ENCODE measurements at places on chromosomes 5 and 9. TPM values are rescaled to one million over a fixed set of nuclear protein-coding genes. Genes with fewer than 3 reads are reported as not detected.

DNA sequence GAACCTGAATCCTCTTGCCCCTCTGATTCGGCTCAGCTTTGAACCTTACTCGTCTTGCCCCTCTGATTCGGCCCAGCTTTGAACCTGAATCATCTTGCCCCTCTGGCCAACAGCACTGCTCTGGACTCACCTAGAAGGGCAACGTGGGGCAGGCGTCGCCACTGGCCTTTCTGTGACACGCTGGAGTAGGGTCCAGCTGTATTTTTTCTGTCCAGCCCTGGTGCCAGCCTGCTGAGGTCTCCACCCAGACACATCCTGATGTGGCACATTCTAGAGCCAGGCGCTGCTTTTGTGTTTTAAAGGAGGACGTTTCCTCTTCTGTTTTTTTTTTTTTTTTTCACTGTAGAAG lies 15.2 kb upstream of the CPEB4 start:
- no peak for DNase-seq

GRCh38 chr5:133496631-133497030 lies 115.7 kb downstream of the FSTL4 start:
- DNase-seq = no peak

- no peak for DNase-seq
These were observed 286.7 kb downstream of the NR3C1 start for GRCh38 chr5:143116814-143117213.

DNA sequence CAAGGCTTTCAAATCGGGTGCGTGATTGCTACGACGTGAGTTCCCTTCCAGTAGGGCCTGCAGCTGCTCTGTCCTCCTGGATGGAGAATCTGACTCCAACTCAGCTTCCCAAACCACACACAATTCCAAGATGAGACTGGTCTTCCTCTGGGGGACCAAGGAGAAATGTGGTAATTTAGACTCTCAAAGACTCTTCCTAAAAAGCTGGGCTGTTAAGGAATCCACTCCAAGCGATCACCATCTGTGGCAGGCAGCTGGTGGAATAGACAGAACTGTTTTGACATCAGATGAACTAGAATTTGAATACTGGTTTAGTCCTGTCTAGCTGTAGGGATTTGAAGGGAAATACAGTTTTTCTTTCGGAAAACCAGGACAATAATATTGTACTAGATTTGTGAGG lies 130.7 kb upstream of the KLF4 start:
- no peak for DNase-seq

- no peak for DNase-seq
These were observed 18.5 kb downstream of the ZNF366 start for GRCh38 chr5:72488756-72489155.

DNA sequence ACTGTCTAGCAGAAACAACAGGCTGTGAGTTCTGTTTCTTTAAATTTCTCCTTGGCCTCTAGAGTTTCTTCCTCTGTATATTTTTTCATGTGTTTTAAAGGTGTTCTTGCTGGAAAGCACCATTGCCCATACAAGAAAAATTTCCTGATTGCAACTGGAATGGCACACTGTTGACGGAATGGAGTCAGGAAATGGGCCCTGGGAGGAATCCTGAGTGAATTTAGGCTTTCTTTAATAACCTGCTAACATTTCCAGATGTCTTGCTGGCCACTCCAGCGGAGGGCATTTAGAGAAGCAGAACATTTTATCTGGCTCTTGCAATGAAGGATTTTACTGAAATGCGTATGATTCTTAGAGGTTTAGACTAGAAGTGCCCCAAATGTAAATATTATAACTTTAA lies 736.3 kb downstream of the TAF11L14 start:
- no peak for DNase-seq

DNA sequence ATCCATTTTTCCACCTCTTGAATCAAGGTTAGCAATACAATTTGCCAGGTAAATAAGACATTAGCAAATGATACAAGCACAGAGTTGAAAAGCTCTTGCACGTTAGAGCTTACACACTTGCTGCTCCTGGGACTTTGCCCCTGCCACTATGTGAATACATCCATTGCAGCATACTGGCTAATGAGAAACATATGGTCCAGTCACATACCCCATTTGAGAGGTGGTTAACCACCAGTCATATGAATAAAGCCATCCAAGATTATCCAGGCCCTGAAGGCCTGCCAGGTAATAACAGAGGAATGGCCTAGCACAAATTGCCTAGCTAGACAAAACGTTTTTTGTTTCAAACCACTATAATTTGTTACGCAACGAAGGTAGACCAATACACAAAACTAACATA lies 45.8 kb upstream of the FTMT start:
- no peak for DNase-seq

GRCh38 chr5:113262674-113263073 lies 172.1 kb downstream of the TSSK1B start:
- no peak for DNase-seq

- no peak for DNase-seq
These were observed 20.2 kb downstream of the ADAMTS6 start for GRCh38 chr5:65461490-65461889.

DNA sequence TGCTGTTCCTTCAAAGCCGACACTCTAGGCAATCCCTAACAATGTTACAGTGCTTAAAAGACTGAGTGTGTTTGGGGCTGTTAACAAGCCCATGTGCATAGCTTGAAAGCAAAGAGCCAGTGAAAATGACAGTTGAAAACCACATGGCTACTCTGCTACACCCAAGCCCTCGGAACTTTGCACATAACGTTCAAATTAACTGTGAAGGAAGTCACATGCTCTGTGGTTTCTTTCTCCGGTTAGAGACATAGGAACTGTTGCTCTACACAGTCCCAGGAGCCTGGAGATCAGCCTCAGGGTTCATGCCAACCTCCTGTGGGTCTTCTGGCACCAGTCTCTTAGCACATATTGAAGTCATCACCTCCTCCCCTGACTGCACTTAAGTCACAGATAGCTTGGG lies 51.1 kb downstream of the C9orf152 start:
- no peak for DNase-seq

GRCh38 chr5:111070272-111071134 lies 1.0 kb upstream of the TSLP start:
- no peak for DNase-seq

DNA sequence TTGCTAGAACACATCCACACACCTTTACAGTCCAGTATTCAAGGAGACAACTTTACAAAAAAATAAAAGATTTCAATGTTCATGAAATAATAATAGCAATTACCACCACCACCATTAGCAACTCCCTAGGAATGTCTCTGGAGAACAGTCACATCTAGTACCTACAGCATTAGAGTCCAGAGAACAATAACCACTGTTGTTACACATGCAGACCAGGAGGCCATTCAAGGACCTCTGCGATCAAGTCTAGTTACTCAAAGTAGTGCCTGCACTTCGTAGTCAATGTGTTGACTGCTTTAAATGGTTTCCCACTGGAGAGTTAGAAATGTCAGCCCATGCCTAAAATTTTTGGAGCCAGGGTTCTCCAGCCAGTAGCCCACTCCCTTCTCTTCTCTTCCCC lies 244.4 kb downstream of the DEPDC1B start:
- DNase-seq = no peak

DNA sequence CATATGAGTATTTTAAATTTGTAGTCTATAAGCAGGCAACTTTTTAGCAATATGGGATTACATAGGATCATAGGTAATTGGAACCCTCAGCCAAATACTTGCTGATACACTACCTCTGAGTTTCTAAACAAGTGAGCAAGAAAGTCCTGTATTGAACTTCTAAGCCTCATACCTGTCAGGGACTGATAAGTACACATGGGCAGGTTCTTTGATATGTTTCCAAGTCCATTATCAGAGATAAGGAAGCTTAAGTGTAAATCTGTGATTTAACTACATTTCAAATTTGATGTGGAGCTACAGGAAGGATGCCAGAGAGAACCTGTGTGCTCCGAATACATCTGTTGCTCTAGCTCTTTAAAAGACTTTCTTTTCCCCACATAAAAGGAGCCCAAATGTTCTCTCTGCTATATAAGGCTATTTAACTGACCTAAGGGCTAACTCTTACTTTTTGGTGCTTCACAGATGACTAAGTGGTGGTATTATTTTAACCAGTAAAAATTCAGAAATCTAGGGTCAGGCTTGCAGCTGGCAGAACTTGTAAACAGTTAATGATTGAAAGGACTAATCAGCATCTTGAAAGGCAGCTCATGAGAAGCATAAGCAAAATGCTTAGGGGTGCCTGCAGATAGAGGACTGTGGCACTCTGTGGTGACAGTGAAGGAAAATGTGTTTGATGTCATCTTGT lies 228.6 kb downstream of the NR3C1 start:
- peak; percentile 61 for DNase-seq

DNA sequence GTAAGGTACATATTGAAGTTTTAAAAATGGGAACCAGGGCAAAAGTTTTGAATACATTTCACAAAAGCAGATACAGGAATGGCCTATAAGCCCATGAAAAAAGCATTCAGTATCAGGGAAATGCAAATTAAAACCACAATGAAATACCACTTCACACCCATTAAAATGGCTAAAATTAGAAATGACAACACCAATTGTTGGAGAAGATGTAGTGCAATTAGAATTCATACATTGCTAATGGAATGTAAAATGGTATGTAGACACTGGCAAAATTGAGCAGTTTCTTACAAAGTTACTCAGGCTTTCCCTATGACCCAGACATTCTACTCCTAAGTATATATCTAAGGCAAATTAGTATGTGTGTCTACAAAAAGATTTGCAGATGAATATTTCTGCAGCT lies 34.2 kb downstream of the CDC14B start:
- DNase-seq = no peak

DNA sequence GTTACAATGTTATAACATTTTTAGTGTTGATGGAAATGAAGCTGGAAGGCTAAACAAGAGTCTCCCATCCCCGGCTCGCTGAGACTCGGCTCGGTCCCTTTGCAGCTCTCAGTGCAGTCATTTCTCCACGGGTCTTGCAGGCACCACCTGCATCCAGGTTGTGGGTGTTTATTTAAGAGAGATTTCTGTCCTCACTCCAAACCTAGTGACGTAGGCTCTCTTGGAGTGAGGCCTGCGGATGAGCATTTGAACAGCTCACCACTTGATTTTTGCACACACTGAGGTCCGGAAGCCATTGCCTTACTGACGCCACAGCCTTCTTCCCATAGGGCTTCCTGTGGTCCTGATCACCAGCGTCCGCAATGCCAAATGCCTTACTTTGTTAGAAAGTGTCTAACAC lies 197.7 kb upstream of the OTULINL start:
- DNase-seq = no peak

DNA sequence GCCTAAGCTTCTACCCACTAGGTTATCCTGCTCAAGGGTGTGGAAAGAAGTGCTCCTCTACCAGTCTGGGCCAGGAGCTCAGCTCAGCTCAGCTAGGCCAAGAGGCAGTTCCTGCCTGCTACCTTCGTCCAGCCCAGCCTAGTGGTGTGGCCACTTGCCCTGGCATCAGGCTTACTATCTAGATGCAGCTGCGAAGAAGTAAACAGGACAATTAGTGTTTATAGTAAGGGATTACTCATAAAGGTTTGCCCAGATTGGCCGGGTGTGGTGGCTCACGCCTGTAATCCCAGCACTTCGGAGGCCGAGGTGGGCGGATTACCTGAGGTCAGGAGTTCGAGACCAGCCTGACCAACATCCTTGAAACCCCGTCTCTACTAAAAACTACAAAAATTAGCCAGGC lies 12.8 kb upstream of the SPATA24 start:
- DNase-seq = no peak

DNA sequence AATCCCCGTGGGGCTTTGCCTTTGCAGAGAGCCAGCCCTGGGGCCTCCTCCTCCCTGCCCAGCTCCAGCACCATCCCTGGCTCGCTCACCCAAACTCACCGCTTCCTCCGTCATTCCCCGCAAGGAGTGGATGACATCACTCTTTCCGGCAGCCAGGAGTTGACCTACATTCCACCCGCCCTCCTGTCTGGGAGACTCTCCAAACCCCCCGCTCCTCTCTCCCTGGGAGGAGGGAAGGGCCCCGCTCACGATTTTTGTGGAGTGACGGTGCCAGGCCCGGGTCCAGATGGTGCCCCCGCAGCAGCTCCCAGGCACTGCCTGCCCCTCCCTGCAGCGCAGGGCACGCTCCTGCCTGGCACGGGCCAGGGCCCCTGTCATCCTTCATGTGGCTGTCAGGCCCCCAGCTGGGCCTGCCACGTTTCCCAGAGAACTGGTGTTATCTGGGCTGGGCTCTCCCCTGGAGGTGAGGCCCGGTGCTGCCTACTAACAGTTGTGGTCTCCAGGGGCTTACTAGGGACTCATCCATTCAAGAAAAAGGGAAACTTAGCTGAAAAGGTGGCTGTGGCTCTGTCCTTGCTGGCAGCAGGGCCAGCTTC lies 52.3 kb downstream of the NTNG2 start:
- no peak for DNase-seq

GRCh38 chr9:79256691-79257213 lies 315.0 kb upstream of the TLE4 start:
- peak; percentile 93 for DNase-seq

DNA sequence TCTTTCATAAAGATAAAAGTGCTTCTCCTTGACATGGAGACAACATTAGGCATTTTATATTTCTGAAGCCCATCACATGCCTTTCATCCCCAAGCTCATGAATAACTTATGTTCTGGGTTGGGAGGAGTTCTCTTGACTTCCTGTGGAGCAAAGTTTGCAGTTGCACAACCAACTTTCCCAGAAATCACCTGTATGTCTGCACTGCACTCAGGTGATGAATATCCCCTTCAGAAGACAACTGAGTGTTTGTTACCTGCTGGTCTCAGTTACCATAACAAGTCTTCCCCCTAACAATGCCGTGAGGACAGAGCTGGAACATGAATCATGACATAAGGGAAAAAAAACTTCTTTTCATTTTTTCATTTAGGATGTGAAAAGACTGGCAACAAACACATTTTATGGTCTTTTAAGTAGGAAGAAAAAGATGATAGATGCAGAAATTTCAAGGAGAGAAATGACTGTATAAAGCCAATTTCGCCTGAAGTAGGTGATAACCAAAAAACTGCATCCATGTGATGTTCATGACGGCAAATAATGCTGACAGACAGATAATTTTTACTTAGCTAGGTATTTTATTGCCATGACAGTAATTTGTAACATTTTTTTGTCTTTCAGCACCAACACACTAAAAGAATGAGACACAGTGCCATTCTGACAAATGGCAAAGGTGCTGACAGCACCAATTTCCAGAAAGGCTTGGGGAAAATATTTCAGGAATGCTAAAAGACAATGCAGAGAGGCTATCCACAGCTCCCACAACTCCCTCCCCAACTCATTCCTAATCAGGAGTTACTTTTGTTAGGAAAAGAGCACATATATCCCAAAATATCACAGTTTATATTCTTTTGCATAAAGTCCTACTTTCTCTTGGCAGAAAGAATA lies 656.3 kb downstream of the PRELID2 start:
- DNase-seq = no peak

GRCh38 chr5:96459313-96460121 lies 26.5 kb upstream of the PCSK1 start:
- no peak for DNase-seq

- DNase-seq = no peak
These were observed 139.2 kb upstream of the SLC30A5 start for GRCh38 chr5:68954618-68954910.

Gene PCDHB5
- 17.1 TPM for total RNA-seq

Gene ADAMTS2
- 4.1 TPM for total RNA-seq

Gene TMC1
- not detected for total RNA-seq

Gene GRXCR2
- not detected for total RNA-seq

Gene ITK
- total RNA-seq = not detected

Gene DROSHA
- total RNA-seq = 92.0 TPM

Gene TMEM252
- not detected for total RNA-seq

Gene MYOZ3
- total RNA-seq = not detected

Gene SYNPO
- total RNA-seq = 1.1 TPM

Gene LEAP2
- not detected for total RNA-seq

Gene C9orf57
- 0.78 TPM for total RNA-seq

Gene CKMT2
- total RNA-seq = not detected

Gene FRRS1L
- total RNA-seq = not detected

Gene PCDH12
- not detected for total RNA-seq
